ENCODE measurements at places on chromosomes 7 and 10.

DNA sequence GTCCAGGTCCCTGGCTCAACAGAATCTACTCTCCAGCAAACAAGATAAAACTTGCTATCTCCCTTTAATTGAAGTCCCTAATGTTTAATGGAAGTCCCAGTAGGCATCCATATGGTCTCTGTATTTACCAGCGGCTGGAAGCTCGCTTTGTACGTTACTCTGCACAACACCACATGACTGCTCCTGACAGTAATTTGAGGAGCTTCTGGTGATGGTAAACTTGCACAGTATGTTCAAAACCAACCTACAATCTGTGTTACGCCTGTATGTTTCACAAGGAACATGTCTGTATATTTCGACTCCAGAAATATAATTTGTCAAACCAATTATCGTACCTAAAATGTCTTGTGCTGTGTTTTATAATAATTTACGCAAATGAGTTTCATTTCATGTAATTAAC lies 4.4 kb upstream of the TECPR1 start:
- no peak for DNase-seq

- no peak for DNase-seq
Measured at GRCh38 chr7:23529262-23529859, 2.4 kb downstream of the TRA2A start.

- DNase-seq: no peak
Measured at GRCh38 chr10:13615650-13616300, 29.0 kb downstream of the PRPF18 start.

DNA sequence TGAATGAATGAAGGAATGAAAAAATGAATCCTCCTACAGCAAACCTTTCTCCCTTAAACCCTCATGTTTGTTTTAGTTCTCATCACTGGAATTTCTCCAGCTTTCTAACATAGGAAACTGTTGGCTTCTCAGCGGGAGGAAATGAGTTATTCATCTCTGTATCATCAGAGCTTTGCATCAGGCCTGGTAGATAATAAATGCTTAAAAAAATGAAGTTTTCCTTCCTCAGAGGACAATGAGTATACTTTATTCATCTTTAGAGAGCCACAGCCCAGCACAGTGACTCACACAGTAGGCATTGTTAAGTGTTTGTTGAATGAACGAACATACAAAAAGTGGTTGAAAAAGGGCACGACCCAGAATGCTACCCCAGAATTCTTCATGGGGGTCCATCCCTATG lies 62.6 kb downstream of the COL13A1 start:
- DNase-seq: peak; percentile 49

GRCh38 chr10:28130267-28130666 lies 131.4 kb upstream of the ODAD2 start:
- no peak for DNase-seq

- no peak for DNase-seq
Measured at GRCh38 chr10:110494532-110494931, 3.2 kb upstream of the DUSP5 start.

DNA sequence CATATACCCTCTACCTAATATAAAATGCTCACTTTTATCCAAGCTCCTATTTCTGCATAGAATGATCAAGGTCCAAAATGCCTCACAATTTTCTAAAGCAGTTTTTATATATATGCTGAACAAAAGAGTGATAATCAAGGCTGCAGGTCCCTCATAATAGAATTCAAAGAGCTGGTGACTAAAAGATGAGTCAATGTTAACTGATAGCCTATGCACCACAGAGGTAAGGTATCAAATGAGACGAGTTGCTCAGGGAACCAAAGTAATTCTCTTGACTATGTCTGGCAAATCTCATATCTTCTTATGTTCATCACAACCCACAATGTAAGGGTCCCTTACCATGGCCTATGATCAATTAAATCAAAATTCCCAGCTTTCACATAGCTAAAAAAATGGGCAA lies 15.2 kb downstream of the PDZD8 start:
- DNase-seq: no peak

GRCh38 chr10:67697724-67698131 lies 1.7 kb upstream of the CTNNA3 start:
- DNase-seq: no peak

DNA sequence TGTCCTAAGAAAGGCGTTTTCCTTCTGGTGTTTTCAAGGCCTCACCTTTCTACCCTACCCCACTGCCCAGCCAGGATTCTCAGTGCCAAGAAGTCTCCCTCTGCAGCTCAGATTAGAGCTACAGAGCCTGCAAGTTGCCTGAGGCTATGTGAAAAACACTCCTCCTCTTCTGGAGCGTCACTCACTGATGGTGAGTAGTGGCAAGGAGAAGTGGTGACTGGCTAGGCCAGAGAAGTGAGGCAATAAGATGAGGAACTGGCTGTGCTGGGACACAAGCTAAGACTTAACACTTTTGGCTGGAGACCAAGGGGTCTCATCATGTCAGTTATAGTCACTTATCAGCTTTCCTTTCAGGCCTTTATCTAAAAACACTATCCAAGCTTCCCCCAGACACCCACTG lies 86.7 kb upstream of the PRKAR2B start:
- no peak for DNase-seq

- DNase-seq: no peak
Measured at GRCh38 chr10:100043796-100044195, 34.0 kb upstream of the DNMBP start.

GRCh38 chr7:155053002-155053401 lies 17.1 kb upstream of the HTR5A start:
- DNase-seq: no peak

- no peak for DNase-seq
Measured at GRCh38 chr7:27151341-27151930, 947 bp downstream of the HOXA3 start.

GRCh38 chr10:132845041-132845551 lies 59.1 kb upstream of the NKX6-2 start:
- DNase-seq: no peak

DNA sequence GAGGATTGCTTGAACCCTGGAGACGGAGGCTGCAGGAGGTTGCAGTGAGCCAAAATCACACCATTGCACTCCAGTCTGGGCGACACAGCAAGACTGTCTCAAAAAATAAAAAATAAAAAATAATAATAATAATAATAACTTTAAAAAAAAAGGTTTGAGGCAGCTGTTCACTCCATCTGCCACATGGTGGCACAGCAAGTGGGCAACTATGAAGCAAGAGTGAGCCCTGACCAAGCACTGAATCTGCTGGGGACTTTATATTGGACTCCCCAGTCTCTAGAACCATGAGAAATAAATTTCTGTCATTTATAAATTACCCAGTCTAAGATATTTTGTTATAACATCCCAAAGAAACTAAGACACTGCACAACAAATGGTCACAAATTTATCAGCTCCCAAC lies 14.6 kb upstream of the BRI3 start:
- no peak for DNase-seq

DNA sequence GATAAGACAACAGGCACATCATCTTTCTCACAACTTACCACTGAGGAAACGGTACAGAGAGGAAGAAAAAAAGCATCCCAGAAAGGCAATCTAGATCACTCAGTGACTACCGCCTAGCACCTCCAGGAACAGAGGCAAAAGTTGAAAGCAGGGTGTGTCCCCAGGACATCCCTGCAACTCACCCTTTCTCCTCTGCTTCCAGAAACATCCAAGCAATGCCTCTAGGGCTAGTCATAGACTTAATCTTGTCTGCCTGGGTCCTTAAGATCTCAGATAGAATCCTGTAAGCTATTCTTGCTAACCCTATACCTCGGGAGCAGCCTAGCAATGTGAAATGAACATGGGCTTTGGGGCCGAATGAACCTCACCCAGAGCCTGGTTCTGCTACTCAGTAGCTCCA lies 18.8 kb upstream of the PDCD4 start:
- no peak for DNase-seq

GRCh38 chr7:99860281-99861127 lies 16.3 kb downstream of the OR2AE1 start:
- DNase-seq: no peak

- no peak for DNase-seq
Measured at GRCh38 chr10:101355072-101355706, 1.2 kb downstream of the BTRC start.

GRCh38 chr7:150848111-150848510 lies 4.2 kb upstream of the AOC1 start:
- DNase-seq: no peak

DNA sequence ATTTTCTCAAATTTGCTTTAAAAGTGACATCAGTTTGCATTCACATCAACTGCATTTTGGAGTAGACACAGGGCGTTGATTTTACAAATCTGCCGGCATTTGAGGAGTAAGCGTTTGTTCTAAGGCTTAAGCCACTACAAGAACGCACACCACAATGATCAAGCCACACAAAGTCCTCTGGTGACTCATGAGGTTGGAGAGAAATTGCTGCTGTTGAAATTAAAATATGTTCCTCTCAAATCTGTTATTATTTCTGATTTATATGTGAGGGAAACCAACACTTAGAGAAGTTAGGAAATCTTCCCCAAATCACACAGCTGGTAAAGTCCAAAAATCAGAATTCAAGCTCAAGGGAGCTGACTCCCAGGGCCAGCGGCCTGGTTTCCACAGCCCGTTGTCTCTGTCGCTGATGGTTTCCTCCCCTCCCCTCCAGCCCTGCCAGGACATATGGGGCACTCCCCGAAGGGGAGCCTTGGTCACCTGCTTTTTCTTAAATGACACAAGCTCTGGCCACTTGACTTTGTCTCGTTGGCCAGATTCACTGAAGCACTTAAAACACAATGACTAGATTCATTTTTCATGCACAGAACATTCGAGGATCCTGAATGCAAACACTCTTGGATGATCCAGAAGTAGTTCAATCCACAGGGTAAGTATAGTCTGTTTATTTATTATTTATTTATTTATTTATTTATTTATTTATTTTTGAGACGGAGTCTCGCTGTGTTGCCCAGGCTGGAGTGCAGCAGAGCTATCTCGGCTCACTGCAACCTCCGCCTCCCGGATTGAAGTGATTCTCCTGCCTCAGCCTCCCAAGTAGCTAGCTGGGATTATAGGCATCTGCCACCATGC lies 29.2 kb upstream of the KLF6 start:
- DNase-seq: no peak

DNA sequence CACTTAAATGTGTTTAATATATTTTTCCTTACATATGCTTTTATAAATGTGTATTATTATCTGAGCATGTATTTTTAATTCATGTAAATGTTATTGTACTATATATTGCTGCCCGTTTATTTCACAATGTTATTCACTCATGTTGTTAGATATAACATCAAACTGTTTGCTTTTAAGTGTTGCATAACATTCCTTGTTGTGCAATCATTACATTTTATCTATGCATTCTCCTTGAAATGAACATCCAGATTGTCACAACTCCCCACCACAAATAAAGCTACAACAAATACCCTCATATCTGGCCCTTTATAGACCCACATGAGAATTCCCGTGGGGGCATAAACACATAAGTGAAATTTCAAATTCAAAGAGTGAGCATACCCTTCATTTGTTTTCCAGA lies 264.2 kb downstream of the HPSE2 start:
- no peak for DNase-seq

DNA sequence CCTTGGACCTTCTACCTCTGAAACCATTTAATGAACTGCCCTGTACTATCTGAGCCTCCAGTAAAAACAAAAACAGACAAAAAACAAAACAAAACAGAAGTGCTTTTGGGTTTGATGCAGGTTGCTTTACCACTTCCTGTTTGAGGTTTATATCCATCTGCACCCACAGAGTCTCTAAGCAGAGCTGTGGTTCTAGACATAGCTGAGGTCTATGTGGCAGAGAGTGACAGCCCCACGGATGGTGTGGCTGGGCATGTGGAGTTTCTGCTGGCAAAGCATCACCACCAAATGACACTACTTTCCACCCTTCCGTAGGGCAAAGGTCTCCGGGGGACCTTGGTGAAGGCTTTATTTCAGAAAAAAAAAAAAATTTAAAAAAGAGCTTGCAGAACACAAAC lies 754.2 kb downstream of the GRID1 start:
- no peak for DNase-seq

- no peak for DNase-seq
Measured at GRCh38 chr7:75946207-75946855, 31.4 kb downstream of the POR start.

- no peak for DNase-seq
Measured at GRCh38 chr7:14305233-14305866, 315.9 kb upstream of the ETV1 start.

DNA sequence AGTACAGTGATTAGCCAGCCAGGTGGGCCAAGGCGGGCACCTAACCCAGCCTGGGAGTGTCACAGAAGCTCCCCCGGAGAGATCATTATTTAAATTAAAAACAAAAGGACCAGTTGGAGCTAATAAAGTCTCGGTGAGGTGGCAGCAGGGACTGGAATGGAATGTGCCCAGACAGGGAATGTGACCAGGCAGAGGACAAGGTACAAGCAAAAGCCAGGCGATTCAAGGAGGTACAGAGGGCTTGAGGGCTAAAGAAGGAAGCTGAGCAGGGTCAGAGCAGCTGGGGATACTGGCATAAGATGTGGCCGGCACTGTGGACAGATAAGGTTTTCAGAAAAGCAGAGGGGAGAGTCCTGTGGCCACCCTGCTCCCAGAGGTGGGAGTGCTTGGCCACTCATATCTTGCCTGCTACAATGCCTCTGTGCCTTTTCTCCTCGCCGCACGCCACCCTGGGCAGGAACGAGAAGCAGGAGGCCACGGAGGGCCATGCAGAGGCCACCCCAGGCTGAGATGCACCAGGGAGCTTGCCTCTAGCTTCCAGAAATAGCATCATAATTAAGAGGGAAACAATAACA lies 13.2 kb downstream of the TMEM273 start:
- DNase-seq: no peak

GRCh38 chr7:65923316-65923715 lies 50.4 kb downstream of the VKORC1L1 start:
- DNase-seq: no peak

DNA sequence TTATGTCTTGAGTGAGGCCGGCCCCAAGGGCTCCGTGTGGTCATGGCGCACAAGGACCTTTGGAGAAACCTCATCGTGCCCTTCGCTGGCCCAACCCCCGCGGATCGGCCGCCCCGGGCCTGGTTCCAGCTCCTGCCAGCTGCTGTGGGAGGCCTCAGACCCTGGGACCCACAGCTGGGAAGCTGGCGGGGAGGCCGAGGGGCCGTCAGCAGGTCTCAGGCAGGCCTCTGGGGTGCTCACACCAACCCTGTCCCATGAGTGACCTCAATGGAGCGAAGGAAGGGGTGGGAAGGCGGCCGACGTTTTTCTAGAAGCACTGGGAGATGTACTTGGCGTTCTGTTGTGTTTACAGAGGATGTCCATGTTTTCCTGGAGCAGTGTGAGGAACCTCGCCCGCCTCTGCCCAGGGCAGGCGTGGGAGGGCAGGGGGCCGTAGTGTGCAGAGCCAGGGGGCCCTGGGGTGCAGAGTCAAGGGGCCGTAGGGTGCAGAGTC lies 18.6 kb upstream of the ADGRA1 start:
- no peak for DNase-seq
